ENCODE measurements at places on chromosomes 12 and 14.
A peak's percentile ranks its signal among the peaks of the same experiment; 100 is the strongest.

GRCh38 chr12:76866151-76866567 lies 12.7 kb downstream of the CSRP2 start:
- DNase-seq = no peak

DNA sequence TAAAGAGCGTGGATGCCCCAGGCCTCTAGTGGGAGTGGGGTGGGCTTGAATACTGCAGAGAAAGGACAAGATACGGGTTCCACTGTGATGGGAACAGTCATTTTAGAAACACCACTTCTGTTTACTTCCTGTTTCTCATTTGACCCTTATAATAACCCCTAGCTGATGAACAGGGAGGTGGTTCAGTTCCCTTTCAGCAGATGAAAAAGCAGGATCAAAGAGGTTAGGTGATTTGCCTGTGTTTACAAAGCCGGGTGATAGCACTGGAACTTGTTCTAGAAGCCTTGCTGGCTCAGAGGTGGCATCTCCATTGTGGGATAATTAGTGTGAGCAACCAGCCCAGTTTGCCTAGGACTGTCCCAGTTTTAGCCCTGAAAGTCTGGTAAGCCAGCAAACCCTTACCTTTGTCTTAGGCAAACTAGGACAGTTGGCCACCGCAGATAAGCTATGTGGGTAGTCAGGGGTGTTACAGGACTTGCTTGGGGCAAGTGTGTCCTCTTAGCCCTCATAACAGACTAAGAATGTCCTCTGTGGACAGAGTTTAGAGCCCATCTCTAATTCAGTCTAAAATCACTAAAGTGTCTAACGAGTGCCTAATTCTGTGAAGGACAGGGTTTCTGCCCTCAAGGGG lies 7.5 kb upstream of the LRP1-AS start:
- DNase-seq = no peak

GRCh38 chr14:70073924-70074566 lies 114.7 kb downstream of the SLC8A3 start:
- no peak for DNase-seq

DNA sequence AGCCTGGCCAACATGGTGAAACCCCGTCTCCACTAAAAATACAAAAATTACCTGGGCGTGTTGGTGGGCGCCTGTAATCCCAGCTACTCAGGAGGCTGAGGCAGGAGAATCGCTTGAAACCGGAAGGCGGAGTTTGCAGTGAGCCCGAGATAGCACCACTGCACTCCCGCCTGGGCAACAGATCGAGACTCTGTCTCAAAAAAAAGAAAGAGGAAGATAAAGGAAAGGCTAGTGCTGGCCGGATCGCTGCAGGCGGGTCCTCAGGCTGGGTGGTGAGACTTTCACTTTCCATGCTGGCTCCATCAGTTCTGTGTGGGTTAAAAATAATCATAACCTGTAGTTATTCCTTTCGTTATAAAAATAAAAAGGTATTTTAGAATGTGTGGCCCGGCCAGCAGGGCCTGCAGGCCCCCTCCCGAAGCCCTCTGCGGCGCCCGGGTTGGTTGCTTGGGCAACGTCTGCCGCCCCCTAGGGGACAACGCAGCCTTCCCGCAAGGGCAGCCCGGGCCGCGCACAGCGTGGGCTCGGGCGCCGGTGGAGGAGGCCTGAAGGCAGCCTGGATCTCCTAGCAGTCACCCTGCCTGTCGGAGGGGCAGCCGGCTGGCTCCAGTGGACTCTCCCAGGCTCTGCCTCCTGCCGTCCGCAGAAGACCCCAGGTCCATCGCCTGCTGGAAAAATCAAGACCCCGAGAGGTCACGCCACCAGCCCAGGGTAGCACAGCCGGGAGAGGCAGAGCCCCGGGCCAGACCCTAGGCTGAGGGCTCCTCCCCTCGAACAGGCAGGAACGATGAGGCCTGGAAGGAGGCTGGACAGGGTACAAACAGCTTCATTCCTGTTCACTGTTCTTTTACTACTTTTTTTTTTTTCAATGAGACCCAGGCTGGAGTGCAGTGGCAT lies 5.0 kb upstream of the SLC25A47 start:
- DNase-seq = peak; percentile 37

DNA sequence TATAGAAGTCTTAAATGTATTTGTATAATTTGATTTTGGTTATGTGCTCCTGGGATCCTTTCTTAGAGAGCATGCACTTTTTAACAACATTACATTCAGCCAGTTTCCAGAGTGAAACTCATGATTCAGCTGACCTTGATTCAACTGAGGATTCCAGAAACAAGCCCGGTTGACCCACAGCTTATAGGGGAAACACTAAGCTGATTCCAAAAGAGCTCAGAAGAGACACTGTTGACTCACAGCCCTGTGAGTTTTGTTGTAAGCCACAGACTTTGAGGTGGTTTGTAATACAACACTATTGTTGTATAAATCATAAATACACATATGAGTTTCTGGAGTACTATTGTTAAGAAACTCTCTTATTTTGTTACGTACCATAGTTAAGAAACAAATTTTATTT lies 133.8 kb upstream of the MGAT4C start:
- DNase-seq = no peak

- DNase-seq = no peak
Measured at GRCh38 chr12:49616533-49617219, 6.7 kb upstream of the PRPF40B start.

DNA sequence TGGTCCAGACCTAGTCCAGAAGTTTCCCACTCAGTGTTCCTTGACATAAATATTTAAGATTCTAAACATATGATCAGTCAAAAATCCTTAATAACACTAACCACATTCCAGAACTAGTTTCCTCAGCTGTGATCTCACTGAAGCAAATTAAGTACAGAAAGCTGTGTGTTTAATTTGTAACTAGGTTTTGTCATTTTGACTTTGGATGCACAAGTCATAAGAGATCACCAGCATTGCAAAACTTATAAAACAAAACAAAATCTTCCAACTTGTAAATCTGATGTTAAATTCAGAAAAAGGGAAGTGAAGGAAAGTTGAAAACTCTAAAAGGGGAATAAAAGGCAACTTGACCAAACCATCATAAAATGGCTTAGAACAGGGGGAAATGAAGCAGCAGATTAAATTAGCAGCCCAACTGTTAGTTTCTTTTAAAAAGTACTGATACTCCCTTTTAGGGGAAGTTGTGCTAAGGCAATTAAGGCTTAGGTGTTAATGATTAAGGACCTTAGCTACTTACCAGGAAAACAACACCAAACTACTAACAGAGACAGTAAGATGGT lies 56.6 kb downstream of the SH2B3 start:
- DNase-seq = no peak

- no peak for DNase-seq
Measured at GRCh38 chr14:24960816-24961215, 89.1 kb downstream of the STXBP6 start.

DNA sequence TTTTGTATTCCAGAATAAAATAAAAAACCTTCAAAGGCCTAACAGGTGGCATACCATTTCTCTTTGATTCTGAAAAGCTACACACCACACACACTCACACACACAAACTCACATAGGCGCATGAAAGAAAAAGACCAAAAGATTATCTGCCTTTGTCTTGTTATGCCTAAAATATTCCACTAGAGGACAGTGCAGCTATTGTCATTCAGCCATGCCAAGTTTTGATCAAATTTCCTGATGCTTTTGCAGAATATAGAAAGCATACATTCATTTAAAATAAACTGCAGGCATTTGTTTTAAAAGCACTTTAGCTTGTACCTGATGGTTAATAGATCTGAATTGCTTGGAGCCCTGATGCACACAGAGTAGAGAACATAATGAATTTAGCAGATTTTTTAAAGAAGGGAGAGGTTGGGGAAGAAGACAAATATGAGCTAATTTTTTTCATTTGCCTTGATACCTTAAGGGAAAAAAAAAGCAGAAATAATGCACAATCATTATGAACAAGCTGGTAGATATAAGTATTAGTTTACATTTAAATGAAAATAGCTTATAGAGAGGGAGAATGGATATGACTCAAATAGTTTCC lies 1766.9 kb upstream of the SEL1L start:
- DNase-seq = no peak

DNA sequence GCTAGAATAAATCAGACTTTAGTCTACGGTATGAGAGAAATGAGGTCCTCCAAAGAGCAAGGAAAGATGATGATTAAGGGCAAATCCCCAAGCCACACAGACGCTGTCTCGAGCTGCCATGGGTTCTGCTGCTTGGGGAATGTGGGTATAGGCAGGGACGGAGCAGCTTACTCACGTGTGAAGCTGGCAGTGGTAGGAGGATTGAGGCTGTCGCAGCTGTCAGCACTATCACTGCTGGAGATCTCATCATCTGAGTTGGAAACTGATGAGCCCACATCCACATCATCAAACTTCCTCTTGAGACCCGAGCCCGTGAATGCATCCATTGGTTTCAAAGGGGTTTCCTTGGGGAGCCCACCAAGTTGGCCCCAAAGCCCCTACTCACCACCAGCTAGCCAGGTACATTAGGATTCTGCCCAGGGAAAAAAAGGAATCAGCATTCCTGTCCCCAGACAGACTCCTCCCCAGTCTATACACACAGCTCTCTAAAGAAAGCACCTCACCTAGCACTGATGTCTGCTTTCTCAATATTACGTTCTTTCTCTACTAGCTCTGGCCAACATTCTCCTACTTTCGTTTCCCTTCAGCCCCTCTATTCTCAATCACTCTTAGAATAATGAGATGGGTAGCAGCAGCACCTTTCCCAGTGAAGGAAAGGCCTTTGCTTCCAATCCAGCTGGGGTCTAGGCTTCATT lies 7.0 kb downstream of the CSRNP2 start:
- DNase-seq = no peak

DNA sequence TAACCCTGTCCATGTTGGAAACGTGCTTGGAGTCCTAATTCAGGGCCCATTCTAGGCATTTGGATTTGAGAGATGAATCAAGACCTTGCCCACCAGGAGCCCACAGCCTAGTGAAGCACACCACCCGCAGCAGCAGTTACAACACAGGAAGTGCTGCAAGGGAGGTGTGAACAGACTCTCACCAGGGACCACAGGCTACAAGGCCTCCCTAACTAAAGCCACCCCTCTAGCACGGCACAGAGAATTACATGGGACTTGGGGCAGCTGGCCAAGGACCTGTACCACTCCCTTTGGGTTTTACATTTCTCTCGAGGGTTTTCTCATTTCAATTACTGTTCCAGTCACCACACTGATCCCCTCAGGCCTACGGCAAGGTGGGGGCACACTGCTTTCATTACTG lies 49.5 kb upstream of the FOXN3 start:
- no peak for DNase-seq

- no peak for DNase-seq
Measured at GRCh38 chr14:100611811-100612480, 24.7 kb upstream of the BEGAIN start.

- no peak for DNase-seq
Measured at GRCh38 chr12:131167334-131167733, 213.6 kb downstream of the ADGRD1 start.

DNA sequence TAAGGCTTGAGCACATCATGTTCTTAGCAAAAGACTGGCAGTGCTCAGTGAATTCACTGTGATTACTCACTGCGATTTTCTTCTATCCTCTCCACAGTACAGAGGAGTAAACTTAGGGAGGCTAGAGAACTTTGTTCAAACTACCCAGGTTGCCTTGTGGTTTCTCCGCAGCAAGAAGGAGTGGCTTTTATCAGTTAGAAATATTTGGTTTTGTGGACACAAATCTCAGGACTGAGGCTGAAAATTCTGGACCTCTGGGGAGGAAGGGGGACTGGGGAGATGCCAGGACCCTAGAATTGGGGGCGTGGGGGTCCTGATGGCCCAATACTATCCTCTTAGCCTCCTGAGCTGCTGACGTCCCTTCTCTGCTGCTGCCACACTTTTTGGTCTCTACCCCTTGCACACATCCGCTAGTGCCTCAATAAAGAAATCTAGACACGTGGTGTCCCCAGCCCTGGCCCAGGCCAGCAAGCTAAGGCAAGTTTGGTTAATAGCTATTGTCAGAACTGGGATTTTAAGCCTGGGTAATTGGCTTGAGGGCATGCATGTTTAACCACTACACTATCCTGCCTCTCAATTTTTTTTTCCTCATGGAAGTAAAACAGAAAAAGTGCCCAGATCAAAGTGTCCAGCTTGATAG lies 842 bp downstream of the OAS2 start:
- DNase-seq = no peak

DNA sequence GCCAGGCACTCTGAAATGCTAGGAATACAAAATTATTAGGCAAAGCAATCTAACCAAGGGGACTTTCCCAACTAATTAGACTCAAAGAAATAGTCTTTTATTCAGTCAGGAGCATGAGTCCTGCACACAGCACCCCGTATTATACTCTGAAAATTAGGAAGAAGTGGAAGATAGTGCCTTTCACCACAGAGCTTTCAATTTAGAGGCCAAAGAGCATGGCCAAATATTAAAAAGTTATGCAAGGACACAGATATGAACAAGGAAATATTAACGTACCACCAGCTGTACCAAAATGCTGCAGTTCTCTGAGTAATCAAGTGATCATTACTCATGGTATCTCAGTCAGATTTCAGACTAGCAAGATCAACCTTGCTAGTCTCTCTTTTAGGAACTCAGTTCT lies 22.6 kb upstream of the MDM2 start:
- DNase-seq = no peak

DNA sequence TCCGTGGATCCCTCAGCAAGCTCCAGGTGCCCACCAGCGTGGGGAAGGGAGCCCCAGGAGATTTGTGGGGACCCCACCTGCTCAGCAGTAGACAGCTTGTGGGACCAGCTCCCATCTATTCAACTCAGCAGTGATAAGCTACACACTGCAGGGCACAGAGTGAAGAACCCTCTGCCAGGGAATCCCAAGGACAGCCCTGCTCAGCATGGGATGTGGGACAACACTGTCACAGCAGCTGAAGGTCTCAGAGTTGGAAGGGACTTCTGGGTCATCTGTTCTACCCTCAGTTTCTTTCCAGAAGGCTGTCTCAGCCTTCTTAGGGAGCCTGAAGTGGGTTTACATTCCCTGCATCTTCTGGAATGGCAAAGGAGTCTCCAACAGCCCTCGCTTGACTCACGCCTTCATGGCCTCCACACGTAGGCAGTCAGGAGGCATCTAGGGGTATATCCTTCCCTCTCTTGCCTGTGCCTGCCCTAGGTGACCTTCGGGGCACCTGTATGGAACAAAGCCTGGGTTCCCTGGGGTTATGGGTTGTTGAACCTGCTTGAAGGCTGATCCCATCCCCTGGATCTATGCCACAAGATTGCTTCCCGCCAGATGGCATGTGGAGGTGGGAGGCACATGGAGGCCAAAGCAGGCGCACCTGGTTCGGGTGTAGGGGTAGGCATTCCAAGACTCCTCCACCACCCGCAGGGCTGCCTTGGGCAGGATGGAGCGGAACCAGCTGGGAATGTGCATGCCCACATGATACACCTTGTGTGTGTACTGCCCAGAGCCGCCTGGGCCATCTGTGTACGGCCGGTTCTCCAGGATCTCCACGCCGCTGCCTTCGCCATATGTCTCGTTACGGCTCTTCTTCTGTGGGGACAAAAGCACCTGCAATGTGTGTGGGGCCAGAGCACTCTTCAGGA lies 33.0 kb downstream of the ARL6IP4 start:
- DNase-seq = no peak

GRCh38 chr12:120936197-120936596 lies 32.0 kb upstream of the SPPL3 start:
- no peak for DNase-seq

- DNase-seq = no peak
Measured at GRCh38 chr12:47223031-47223847, 143.5 kb upstream of the AMIGO2 start.

Data from activated gamma-delta T cell (primary cell).